ENCODE measurements at places on chromosomes 5 and 9.

DNA sequence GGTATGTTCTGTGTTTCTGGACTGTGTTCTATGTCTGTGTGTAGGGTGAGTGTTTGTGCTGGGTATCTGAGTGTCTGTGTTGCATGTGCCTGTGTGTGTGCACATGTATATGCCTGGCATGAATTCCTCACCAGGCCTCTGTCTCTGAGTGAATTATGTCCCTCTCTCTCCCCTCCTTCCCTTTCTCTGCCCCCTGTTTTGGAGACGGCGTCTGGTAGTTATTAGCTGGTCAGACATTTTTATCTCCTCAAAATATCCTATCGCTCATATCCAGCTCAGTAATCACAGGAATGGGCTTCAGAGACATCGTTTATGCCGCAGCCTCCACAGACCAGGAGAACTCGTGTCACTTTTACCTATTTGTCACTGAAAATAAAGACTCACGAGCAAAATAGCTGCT lies 483.2 kb upstream of the BRINP1 start:
- no peak for DNase-seq

- no peak for DNase-seq
These were observed 18.7 kb downstream of the SLC46A2 start for GRCh38 chr9:112872019-112872418.

DNA sequence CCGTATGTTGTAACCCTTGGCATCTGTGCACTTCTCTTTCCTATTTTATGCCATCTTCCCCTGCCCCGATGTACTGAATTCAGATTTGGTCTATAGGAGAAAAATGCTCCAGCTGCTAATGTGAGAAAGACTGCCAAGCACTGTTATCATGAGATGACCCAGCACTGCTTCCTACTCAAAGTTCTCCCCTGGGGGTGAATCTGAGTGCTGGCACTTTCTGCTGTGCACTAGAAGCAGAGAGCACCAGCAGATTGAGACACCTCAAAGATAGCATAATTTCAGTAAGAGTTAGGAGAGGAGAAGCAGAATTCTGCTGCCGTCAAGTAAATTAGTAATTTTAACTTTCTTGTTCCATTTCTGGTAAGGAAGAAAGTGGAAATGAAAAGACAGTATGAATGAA lies 92.8 kb upstream of the ACOT12 start:
- no peak for DNase-seq

DNA sequence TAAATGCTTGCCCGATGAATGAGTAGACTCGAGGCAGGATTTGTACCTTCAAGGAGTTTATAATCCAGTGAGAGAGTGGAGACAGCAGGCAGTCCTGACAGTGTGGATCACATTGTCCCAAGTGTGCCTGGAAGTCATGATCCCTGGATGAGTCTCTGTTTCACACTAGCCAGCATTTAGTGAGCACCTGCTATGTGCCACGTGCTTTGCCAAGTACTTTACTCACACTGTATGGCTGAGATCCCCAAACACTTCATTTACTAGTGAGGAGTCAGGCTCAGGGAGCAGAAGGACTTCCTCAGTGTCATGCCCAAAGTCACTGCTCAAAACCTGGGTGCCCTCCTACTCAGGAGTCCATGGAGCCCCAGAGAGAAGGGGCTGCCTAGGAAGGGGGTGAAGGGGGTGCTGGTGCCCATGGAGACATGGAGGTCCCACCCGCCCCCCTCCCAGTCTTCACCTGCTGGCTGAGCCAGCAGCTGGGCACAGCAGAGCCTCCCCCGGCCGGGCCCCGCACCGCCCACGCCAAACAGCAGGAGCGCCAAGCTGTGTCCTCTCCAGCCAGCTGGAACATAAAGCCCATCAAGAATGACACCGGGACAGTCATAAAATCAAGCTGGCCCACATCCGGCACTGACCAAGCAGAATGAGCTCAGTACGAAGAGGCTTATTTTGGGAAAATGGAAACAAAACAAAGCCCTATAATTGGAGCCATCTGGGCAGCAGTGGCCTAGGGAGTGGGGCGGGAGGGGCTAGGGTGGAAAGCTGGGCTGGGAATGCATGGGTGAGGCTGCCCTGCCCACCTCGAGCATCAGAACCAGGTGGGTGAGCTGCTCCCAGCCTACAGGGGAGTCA lies 10.6 kb downstream of the LAMC3 start:
- no peak for DNase-seq

DNA sequence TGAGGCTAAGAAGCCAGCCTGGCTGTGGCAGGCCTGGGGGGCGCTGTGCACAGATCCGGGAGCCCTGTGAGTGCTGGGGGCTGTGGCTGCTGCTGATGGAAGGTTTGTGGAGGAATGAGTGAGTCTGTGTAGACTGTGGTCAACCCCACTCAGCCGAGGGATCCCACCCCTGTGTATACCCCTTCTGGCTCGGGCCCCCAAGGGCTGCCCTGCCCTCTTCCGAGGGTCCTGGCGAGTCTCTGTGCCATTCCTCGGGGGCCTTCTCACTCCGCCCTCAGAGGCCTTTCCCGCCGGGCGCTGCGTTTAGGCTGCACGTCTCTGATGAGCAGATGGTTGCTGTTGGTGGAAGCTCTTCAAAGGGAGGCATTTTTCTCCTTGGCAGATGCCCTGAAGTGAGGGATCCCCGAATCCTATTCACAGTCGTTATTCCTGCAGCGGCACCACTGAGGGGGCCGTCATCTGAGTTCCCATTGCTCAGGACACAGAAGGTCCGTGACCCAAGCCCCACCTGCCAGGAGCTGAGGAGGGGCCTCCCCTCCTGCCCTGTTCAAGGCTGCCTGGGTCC lies 94.1 kb downstream of the RXRA start:
- no peak for DNase-seq

- peak; percentile 40 for DNase-seq
These were observed 164.4 kb downstream of the FOCAD start for GRCh38 chr9:20848490-20848889.

- peak; percentile 86 for DNase-seq
These were observed 558.5 kb downstream of the DMRTA1 start for GRCh38 chr9:23005156-23005555.

DNA sequence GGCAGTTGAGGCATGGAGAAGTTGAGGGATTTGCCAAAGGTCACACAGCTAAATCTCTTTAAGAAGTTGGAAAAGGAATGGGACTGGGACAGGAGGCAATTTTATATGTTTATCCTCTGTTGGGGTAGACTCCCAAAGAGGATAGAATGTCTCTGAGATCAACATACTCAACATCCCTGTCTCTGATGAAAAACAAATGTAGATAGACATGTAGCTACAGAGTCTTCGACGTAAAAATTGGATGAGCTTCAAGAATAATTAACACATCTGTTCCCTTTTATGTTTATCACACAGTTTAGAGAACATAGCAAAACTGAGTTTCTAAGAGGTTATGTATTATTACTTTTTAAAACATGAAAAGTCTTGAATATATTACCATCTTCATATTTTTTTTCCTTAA lies 204.6 kb upstream of the CD180 start:
- DNase-seq, result peak; percentile 17

DNA sequence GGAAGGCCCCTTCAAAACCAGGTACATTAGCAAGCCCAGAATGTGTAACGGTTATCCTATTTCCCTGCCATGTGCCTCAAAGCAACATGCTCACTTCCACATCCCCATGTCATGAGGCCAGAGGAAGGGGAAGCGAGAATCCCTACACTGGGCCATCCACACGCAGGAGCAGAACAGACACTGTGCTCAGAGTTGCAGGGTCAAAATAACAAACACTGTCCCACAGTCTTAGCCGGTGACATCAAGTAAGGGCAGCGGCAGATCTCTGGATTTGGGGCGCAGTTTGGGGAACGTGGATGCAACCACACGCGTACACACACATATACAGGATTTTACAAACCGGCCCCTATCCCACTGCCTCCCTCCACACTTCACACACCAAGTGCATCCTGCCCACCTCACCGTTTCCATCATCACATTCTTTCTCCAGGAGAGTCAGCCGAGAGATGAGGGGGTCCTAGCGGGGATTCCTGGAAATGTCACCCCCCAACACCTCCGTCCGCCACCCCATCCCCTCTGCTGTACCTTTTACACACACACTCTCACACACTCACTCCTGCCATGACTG lies 776 bp downstream of the APBA1 start:
- no peak for DNase-seq

- no peak for DNase-seq
These were observed 1.7 kb downstream of the LCN1 start for GRCh38 chr9:135522931-135523330.

DNA sequence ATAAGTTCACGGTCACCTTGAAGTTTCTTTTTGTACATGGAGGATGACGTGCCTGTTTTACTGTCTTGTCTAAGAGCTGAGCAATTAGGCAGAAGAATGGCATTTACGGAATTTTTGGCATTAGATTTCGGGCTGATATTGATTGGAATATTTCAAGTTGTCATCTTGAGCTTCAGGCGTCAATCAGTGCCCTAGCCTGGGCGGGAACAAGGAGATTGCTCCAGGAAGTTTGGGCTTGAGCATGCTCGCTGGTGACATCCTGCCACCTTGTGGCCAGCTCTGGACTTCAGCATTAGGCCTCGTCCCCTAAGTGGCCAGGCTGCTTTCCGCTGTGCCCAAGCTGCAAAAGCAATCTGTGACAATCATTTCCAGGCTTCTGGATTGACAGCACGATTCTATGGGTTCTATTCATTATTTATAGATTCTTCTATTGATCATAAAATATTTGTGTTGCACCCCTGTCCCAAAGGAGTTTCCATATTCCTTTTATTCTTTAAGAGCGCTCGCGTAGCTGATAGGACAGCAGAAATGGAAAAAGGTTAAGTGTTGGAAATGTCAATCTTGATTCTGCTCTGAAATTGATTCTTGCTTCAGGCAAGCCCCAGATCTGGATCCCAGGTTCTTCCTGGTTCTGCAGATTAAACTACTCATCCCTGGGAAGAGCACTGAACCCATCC lies 79.3 kb downstream of the SLC28A3 start:
- DNase-seq, result peak; percentile 39

DNA sequence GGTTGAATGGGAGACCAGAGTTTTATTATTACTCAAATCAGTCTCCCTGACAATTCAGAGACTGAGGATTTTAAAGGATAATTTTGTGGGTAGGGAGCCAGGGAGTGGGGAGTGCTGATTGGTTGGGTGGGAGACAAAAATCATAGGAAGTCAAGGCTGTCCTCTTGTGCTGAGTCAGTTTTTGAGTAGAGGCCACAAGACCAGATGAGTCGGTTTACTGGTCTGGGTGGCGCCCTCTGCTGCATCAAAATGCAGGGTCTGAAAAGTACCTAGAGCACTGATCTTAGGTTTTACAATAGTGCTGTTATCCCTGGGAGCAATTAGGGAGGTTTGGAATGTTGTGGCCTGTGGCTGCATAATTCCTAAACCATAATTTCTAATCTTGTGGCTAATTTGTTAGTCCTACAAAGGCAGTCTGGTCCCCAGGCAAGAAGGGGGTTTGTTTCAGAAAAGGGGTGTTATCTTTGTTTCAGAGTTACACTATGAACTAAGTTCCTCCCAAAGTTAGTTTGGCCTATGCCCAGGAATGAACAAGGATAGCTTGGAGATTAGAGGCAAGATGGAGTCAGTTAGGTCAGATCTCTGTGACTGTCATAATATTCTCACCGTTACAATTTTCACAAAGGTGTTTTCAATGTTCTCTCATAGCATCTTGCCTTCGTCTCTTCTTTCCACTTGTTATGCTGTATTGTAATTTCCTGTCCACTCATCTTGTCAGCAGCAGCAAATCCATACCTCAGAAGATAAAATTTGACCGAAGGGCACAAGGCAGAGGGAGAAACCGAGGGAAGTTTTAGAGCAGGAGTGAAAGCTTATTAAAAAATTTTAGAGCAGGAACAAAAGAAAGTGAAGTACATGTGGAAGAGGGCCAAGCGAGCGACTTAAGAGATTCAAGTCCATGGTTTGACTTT lies 59.2 kb upstream of the CLINT1 start:
- peak; percentile 70 for DNase-seq

DNA sequence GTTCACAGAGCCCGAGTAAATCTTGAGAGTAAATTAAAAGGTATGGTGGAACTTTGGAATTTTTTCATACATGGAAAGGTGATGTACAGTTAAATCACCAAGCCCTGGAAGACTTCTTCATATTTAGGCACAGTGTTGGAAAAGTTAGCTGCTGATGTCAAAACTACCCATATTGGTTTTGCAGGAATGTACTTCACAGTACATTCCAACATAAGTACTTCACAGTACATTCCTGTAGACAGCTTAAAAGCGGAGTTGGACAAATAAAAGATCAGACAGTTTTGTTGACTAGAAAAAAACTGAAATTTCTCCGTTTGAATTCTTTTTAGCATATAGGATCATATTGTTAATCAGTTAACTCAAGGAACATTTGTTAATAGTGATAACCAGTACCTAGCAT lies 1.8 kb downstream of the RANBP17 start:
- peak; percentile 52 for DNase-seq

- DNase-seq, result no peak
These were observed 75.0 kb downstream of the NSG2 start for GRCh38 chr5:174120401-174121005.

- DNase-seq, result no peak
These were observed 132.0 kb upstream of the RAI14 start for GRCh38 chr5:34524123-34524522.

DNA sequence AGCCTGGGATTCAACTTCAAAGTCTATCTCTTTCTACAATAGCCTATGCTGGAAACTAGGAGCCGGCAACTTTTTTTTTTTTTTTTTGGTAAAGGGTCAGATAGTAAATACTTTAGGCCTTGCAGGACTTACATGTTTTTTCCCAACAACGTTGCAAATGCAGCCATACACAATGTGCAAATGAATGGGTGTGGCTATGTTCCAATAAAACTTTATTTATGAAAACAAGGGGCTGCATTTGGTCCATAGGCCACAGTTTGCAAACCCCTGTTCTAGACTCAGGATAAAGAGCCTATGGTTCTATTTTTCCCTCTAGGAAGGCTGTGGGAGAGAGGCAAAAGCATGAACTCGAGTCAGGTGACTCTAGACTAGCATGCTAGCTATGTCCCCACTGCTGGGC lies 189.1 kb downstream of the GABBR2 start:
- no peak for DNase-seq

- no peak for DNase-seq
These were observed 5.3 kb downstream of the ELAVL2 start for GRCh38 chr9:23820451-23821374.

GRCh38 chr9:137590123-137590468 lies 216 bp downstream of the ZMYND19 start:
- DNase-seq, result no peak

DNA sequence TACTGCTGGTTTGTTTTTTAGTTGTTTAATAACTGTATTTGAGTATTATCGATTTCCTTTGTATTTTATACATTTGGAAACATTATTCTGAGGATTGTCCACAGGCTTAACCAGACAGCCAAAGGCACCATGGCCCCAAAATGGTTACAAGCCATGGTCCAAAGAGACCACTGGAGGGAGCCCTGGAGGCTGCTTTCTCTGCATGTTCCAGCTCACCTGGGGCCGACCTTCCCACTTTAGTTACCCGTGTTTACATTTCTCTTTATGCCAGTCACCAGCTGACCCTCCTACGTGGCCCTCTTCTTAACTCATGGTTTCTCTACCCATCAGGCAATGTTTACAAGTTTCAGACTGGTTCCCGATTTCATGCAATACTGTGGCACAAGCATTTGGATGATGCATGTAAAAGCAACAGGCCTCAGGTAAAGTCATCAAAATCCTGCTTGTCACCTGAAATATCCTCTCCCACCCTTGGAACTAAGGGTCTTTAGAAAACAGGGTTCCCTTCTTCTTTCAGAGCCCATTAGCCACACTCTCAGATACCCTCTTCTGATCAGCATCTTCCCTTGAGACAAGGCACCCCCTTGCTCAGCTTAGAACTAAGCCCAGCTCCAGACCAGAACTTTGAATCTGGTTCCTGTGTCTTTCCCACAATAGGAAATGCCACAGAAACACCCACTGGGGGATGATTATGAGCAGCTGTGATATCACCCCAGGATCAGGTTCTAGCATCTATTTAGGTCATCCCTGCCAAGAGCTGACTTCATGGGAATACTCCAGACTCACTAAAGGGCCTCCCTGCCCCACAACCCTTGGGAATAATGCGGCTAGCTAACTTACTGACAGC lies 49.9 kb upstream of the GARNL3 start:
- peak; percentile 55 for DNase-seq
